ENCODE measurements at places on chromosomes 4 and X.

- DNase-seq: no peak
These were observed at the start of gene OCRL for GRCh38 chrX:129540068-129540653. OCRL (plus strand) TSS chrX:129540259; CDS start chrX:129540440, 181 bp downstream.

GRCh38 chr4:17362430-17362829 is 149.5 kb downstream of the QDPR start:
- no peak for DNase-seq

DNA sequence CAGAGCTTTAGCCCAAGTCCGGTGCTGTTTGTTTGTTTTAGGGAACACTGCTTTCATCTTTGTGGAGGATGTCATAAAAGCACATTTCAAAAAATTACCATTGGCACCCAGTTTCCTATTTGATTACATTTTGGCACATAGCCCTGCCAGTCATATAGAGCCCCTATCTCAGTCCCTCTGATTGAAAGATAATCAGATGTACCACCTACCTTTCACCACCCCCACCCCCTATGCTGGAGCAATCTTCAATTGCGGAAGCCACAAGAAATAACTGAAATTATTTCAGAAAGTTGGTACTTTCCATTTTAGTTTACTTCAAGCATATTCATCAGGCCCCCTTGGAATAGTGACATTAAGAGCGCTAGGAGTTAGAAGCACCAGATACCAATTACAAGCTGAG is 136.7 kb upstream of the RPL34 start:
- no peak for DNase-seq

DNA sequence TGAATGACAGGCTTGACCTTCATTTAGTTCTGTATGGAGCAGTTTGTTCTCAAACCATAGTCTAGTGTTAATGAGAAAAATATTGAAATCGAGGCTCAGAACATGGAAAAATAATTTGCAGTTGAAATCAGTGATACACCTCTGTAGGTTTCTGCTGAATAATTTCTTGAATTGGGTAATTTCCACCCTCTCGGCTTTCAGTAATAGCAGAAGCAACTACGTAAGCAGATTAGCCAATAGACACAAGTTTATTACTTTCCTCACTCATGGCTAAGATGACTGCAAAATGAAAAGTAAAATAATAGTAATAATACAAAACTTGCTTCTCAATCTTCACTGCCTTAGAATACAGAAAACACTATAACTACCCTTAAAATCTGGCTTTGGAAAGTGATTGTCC is 46.0 kb downstream of the USP38 start:
- no peak for DNase-seq

- DNase-seq: no peak
These were observed 67.7 kb upstream of the C4orf50 start for GRCh38 chr4:6085691-6086628.

- DNase-seq: no peak
These were observed 25.5 kb downstream of the IRF2 start for GRCh38 chr4:184448821-184449220.

DNA sequence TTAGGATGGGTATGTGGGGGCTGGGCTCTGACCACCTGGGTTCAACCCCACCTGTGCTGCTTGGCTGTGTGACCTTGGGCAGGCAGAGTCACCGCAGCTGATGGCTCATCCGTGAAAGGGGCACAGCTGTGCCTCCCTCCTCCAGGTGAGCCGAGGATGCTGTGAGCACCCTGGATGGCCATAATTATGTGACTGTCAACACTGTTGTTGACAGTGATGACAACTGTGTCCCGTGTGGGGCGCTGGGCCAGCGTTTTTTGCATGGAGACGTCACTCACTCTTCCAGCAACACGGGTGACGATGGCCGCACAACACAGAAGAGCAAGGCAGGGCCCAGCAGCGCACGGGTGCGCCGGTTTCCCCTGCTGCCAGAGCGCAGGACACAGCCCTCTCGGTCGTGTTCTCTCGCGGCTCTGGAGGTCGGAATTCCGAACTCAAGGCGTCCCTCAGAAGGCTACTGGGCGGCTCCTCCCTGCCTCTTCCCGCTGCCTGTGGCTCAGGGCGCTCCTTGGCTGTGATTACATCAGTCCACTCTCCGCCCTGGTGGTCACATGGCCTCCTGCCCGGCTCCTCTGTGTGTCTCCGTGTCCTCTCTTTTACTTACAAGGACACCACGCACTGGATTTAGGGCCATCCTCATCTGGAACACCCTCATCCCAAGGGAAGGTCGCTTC is 1.3 kb downstream of the SH3TC1 start:
- no peak for DNase-seq

DNA sequence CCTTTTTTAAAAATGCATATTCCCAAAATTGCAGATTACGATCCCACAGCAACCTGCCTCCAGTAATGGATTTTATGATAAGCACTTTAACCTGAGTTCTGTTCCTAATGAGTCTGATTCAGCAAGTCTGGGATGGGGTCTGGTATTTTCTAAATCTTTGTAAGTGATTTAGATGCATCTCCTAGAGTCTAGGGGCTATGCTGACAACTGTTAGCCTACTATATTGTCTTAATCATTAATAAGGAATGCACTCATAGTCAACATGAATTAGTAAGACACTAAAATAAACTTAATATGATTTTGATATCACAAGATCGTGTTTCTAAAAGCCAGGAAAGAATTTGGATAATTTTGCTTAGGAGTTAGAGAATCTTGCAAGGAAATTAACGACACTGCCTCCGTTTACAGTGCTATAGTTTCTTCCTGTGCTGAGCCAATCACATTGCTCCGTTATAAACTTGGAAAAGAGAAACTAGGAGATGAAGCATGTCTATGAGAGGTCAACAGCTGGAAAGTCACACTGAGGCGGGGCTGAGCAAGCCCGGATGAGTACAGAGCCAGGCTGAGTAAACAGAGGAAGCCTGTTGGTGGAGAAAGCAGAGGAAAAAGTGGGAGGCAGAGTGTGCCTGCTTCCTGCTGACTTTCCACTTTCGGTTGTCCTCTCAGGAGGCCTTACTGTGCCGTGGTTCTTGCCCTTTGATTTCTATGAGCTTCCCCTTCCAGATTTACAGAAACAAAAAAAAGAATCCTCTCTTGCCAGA is 5.4 kb downstream of the SCARB2 start:
- peak; percentile 26 for DNase-seq

- no peak for DNase-seq
These were observed 815.1 kb downstream of the ADGRL3 start for GRCh38 chr4:62015043-62015739.
